Effector memory CD4-positive, alpha-beta T cell (primary cell): ENCODE measurements at places on chromosomes 12 and 14.

DNA sequence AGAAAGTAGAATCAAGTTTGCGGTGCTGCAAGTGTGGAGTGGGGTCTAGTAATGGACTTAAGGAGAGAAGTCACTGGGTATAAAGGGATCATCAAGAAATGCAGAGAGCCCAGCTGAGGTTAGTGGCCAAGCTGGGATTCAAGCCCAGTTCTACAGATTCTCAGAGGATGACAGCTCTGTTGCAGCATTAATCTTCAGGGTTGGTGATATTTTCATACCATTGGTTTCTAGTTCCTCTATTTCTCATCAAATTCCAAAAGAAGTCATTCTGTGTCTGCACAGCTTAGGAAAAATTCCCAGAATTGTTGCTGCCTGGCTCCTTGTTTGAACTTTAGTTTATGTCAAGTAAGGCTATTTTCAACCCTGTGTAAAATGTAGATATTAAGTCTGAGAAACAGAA is 169.5 kb upstream of the NTF3 start:
- no peak for DNase-seq

GRCh38 chr12:82357845-82358199 is 365 bp downstream of the CCDC59 start:
- DNase-seq = no peak

DNA sequence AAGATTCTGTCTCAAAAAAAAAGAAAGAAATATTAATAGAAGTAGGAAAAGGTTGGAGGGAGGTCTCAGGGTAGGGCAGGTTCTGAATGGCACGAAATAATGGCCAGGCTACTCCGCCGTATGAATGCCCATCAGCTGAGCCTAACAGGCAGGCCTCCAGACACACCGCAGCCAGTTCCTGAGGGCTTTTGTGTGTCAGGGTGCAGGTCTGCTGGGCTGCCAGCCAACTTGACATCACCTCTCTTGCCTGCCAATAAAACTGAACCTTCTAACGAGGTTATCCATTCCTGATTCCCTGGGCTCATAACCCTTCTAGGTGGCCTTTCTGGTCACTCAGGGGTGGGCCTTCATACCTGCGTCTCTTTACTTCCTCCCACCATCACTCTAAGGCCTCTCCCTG is 3.0 kb downstream of the IFI27 start:
- no peak for DNase-seq

DNA sequence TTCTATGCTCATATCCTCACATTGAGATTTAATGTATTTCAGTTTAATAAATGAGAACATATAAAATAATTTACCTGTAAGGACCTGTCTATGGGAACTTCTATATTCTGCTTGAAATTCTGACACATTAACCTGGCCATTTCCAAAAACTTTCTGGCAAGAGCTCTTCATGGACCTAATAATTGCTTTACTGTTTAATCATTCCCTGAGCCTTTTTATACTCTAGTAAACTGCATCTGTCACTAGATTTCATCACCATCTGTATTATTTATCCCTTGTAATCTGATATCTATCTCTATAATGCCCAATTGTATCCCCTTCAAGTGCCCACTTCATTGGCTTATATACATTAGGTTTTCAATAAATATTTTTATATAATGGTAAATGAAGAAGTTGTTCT is 327.7 kb downstream of the RAD51B start:
- DNase-seq = no peak

DNA sequence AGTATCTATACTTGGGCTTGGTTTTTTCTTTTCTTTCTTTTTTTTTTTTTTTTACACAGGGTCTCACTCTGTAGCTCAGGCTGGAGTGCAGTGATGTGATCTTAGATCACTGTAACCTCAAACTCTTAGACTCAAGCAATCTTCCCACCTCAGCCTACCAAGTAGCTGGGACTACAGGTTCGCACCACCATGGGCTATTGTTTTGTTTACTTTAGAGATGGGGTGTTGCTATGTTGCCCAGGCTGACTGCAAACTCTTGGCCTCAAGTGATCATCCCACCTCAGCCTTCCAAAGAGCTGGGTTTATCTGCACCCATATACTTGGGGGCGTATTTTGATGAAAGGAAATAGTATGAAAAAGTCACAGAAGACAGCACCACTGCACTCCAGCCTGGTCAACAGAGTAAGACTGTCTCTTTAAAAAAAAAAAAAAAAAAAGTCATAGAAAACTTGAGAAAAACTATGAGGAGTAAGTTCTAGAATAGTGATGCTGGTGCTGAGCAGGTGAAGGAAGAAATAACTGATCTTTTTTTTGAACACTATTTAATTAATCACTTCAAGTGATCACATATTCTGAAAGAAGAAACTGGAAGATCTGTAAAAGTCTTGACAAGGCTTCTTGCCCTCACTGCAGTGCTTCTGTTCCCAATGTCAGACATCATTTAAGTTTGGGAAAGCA is 53.8 kb upstream of the NPFF start:
- no peak for DNase-seq

- no peak for DNase-seq
These were observed 600 bp downstream of the SYT10 start for GRCh38 chr12:33438851-33439586.

GRCh38 chr12:82857911-82858533 is 171.3 kb downstream of the TMTC2 start:
- no peak for DNase-seq

GRCh38 chr12:123849517-123849916 is 87.4 kb downstream of the DNAH10 start:
- no peak for DNase-seq

GRCh38 chr12:122084857-122085405 is 6.4 kb downstream of the MLXIP start:
- DNase-seq = no peak
